NCI-H1092 (cell line): ENCODE measurements at places on chromosomes 13 and 19.
A peak's percentile ranks its signal among the peaks of the same experiment; 100 is the strongest.

GRCh38 chr19:13153569-13154240 is 3.5 kb downstream of the IER2 start:
- DNase-seq: peak; percentile 50

GRCh38 chr13:73248711-73249580 is 190.1 kb downstream of the KLF5 start:
- DNase-seq: no peak

GRCh38 chr13:85819513-85819912 is 20.3 kb upstream of the SLITRK6 start:
- DNase-seq: no peak

DNA sequence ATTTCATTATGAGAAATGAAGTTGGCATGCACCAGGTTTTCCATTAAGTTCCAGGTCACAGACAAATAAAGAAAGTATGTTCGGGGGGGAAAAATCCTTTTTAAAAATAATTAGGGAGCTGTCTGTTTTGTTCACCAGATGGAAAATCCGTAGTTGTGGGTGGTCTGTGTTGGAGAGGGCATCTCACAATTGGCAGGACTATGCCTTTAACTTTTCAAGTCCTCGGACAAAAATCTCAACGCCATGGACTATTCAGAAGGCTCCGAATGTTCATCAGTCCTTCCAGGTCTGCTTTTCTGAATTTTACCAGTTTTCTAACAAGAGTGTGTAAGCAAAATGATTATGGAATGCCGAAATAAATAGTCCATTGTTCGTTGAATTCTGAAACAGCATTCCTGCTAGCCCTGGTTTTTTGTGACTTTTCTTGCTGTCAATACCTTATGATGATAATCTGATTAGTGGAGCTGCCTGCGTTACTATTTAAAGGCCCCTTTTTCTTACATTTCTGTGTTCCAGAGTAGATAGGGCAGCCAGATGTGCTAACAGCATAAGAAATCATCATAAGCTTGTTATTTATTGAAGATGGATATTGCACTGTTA is 146.9 kb downstream of the TM9SF2 start:
- no peak for DNase-seq

DNA sequence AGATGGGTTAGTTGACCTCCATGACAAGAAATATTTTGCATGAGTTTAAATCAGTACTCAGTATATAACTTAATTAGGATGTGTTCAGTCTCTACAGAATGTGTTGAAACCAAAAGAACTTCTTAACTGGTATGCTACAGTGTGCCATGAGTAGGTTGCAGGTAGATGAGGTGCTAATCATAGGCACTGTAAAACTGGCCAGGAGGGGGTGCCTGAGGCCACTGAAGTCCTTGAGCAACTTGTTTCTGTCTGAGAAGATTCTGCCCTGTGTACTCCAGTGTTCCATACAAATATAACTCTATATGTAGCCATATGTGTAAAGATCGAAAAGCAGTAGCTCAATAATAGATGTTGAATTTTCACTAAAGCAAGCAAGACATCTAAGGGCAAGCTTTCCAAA is 549.2 kb upstream of the KLF12 start:
- DNase-seq: no peak

- no peak for DNase-seq
Observed at GRCh38 chr19:15331419-15332310, 674 bp downstream of the BRD4 start.

GRCh38 chr13:95524264-95524901 is 28.1 kb upstream of the CLDN10 start:
- no peak for DNase-seq

DNA sequence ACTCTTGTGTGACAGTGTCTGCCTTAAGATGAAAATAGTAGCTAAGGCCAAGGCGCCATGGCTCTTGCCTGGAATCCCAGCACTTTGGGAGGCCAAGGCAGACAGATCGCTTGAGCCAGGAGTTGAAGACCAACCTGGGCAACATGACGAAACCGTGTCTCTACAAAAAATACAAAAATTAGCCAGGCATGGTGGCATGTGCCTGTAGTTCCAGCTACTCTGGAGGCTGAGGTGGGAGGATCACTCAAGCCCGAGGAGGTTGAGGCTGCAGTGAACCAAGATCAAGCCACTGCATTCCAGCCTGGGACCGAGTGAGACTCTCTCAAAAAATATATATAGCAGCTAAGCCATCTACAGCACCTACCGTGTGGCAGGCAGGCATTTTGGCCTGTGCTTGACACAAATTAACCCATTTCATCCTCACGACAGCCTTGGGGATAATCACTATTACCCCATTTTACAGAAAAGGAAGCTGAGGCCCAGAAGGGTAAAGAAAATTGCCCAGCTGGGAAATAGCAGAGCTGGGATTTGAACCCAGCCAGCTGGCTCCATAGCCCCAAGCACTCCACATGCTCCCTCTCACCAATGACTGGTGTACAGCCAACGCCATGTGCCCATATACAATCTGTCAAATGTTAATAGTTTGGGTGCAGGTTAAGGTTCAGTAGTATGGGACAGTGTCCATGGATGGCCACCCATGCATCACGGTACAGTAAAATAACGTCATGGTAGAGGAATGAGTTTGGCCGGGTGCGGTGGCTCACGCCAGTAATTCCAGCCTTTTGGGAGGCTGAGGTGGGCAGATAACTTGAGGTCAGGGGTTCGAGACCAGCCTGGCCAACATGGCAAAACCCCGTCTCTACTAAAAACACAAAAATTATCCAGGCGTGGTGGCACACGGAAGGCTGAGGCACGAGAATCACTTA is 3.1 kb downstream of the SLC1A5 start:
- DNase-seq: no peak

GRCh38 chr19:11504502-11505031 is 1.1 kb downstream of the ZNF653 start:
- no peak for DNase-seq

- DNase-seq: no peak
Observed at GRCh38 chr19:3464587-3465235, 15.6 kb downstream of the SMIM24 start.

DNA sequence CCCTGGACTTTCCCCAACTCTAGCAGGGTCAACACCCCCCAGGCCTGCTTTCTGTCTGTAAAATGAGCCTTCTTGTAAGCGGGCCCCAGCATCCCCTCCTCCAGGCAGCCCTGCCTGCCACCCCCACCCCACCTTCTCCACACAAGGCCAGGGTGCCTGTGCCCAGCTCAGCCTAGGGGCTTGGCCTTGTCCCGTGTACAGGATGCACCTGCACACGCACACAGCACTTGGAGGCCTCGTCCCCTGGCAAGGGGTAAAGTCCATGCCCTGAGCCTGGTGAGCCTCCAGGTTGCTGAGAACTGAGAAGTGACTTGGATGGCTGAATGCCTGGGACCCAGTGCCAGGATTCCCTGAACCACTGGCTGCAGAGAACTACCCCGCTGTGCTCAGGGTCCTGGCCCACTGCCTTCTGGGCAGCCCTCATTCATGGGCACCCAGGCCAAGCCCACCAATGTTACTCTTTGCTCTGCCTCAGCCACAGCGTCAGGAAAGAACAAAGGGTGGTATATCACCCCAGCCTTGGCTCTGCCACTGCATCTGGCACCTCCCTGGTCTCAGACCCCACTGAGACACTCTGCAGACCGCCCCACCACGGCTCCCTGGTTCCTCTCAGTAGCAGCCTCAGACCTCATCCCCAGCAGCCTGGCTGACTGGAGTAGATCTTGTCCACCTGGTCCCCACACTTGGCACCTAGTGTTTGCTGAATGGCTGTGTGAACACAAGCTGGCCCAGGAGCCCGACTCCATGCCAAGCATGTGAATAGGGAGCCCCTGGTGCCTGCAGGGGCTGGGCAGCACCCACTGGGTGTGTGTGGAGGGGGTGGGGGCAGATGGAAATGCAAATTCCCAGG is 1.8 kb upstream of the TM6SF2 start:
- no peak for DNase-seq

- peak; percentile 72 for DNase-seq
Observed at GRCh38 chr13:114142640-114143490, 10.4 kb upstream of the RASA3 start.

DNA sequence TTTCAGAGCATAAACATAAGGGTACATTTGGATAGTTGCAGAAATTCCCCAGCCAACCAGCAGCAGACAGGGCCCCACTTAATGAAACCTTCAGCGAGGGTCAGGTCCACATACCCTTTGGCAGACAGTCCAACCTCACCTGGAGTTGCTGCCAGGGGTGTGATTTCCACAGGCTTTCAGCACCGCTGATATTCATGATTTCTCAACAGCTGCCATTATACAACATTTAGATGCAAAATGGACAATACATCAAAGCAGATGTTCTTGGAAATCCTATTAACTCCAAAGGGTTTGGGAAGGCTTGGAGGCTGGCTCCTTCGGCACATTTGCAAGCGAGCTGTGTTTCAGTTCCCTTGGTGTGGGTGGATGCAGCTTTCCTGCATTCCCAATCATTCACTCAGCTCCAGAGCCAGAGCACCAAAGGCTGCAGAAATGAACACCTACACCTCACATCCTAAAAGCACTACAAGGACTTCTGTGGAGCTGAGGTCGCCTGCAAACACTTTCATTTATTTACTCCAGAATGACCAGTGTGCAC is 147.2 kb upstream of the VSTM2B start:
- DNase-seq: no peak

DNA sequence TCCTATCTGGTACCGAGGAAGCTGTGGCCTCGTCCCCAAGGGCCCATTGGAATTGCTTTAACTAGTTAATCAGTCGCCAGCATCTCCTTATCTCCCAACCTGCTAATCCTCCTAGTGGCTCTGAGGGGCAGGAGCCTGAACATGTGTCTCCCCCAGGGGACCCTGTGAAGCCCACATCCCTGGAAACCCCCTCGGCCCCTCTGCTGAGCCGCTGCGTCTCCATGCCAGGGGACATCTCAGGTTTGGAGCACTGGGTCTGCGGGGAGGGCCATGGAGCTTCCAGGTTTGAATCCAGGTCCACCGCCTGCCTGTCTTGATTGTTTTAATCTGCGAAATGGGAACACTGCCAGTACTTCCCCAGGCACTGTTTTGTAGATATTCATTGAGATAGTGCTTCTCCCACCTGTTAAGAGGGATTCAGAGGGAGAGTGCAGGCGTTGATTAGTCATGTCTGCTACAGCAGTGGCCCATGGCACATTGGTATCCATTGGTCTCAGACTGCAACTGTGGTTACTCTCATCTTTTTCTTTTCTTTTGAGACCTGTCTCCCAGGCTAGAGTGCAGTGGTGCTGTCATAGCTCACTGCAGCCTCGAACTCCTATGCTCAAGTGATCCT is 6.4 kb downstream of the PNPLA6 start:
- no peak for DNase-seq

- no peak for DNase-seq
Observed at GRCh38 chr13:57632276-57633140, 964 bp downstream of the PCDH17 start.

- no peak for DNase-seq
Observed at GRCh38 chr19:49427855-49428546, 2.8 kb downstream of the GFY start.

DNA sequence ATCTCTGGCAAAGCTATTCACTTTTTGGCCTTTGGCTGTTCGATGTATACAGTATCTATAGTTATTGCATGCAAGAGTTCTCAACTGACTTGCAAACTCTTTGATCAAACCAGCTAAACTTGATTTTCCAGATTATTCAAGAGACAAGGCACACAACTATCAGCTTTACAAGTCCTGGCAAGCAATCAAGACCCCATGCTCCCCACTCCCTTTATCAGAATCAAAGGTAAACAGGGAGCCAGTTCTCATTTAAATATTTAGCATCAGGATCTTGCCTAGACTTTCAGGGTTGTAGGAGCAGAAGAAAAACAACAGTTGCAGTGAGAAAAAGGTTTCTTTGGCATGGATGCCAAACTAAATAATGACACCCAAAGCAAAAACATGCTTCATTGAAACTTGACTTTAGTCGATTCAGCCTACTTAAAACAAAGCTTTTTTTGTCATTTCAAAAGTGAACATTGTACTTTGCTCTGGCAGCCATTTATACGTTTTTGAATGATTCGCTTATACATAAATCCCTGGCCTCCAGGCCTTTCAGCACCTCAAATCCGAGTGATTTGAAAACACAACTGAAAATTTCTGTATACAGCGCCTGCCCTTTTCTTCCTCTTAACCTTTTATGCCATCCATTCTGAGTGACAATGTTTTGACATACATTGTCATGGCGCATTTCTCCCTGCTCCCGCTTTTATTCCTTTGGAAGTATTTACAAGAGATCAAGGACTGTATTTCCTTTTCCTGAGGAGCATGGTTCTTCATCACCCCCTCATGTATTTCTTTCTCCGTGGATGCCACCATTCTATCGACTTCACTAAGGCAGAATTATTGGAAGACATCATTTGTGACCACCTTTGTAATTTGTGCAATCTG is 340.8 kb downstream of the KLF5 start:
- DNase-seq: no peak

- DNase-seq: no peak
Observed at GRCh38 chr13:43991773-43992201, 112.1 kb downstream of the LACC1 start.

DNA sequence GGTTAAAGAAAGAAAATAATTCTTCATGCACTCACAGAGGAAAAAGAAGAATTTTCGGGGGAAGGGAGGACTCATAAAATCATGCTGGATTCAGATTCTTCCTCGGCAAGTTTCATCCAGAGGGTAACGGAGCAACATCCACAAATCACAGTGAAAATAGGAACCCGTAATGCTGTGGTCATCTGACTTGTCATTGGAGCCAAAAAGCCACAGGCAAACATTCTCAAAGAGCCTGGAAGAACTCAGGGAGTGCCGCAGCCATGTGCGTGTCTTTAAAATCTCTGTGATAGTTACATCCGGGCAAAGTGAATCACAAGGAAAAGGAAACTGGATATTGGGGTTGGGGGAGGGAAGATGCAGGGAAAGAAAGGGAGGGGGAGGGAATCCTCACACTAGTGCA is 33.0 kb upstream of the VSTM2B start:
- no peak for DNase-seq

DNA sequence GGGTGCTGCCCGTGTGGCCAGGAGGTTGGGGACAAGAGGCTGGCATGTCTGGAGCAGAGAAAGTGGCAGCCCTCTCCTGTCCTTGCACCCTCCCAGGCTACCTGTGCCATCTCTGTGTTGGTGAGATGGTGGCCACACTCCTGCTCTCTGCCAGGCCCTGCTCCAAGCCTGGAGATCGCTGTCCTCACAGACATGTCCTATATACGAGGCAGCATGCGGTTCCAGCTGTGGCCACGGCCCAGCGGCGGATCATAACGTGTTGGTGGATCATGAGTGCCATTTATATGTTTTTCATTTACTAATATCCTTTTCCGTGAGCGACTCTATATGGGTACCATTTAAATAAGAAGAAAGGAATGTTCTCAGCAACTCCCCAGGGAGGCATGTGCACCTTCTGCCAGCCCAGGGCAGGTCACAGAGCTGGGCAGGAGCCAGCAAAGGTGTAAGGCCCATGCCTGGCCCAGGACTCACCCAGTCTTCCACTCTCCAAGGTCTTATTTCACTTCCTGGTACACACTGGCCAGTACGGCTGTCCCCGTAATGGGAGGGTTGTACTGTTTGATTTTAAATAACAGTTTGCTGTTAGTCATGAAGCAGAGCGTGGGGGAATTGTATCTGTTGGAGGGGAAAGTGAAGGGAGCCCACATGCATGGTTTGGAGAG is 47.2 kb upstream of the LDLR start:
- DNase-seq: no peak

GRCh38 chr13:42445354-42445753 is 128.6 kb upstream of the TNFSF11 start:
- DNase-seq: no peak
